ENCODE measurements at places on chromosomes 12 and 14.

GRCh38 chr12:105352940-105353635 is 22.6 kb downstream of the C12orf75 start:
- DNase-seq: no peak

DNA sequence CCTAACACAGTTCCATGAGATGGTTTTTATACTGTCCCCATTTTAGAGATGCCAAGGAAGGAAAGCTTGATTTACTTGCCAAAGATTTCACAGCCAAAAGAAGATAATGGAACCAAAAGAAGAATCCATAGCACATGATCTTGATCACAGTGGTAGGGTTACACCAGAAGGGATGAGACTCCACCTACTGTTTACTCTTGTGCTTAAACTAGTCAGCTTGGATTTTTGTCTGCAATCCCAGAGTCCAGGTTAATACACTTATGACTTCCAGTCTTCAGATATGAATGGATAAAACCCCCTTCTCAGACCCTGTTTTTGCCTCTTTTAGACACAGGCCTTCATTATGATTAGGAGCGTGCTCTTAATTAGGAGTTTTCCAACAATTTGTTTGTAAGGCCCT is 454.2 kb downstream of the AEBP2 start:
- DNase-seq: peak; percentile 39

- DNase-seq: peak; percentile 86
Observed at GRCh38 chr12:96399919-96400630, at the start of gene CDK17. TSS of gene CDK17 (minus strand) at chr12:96400439. CDS start at chr12:96334836, 65,603 bp downstream.

- DNase-seq: no peak
Observed at GRCh38 chr12:202081-202731, 11.8 kb downstream of the SLC6A12 start.

DNA sequence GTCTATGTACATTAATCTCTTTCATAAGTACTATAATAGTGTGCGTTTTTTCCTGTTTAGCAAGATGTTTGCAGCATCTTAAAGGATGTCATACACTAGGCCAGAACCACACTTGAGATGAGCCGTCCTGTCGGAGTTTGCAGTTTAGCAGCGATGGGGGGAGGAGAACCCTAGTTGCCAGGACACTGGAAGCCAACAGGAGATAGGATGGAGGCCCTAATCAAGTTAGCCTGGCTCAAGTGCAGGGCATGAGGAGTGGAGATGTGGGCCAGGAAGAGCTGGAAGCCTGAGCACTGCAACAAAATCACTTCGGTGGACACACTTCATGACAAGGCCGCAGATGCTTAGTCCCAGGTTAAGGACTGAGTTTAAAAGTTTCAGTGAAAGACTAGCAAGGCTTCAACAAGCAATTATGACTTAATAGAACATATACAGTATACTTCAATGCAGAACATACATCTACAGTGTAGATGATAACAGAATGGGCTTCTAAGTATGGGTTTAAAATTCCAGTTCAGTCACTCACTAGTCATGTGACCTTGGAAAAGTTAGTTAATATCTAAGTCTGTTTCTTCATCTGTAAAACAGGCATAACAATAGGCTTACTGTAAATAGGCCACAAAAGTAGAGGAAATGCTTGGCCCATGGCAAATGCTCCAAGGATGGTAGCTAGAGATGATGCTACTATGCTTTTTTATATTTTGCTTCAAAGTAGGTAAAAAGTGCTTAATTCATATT is 77.1 kb downstream of the PTPN21 start:
- DNase-seq: peak; percentile 6

- DNase-seq: no peak
Observed at GRCh38 chr14:27015065-27015464, 417.2 kb upstream of the NOVA1 start.

DNA sequence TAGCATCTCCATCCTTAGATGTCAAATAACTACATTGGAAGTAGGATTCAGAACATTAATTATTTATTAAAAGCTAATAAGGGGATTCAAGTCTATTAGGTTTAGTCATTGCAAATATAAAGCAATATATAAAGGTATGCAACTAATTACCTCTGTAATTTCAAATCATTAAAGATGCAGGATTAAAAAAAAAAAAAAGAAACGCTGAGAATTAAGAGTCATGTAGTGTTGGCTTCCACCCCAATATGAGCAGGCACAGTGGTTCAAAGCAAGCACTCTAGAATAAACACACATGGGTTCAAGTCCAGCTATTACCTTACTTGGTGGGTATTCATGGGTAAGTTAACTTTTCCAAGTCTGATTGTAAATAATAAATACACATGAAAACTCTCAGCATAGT is 10.9 kb downstream of the SPTB start:
- DNase-seq: no peak

- DNase-seq: peak; percentile 56
Observed at GRCh38 chr14:92603309-92604242, 90.0 kb downstream of the RIN3 start.

- no peak for DNase-seq
Observed at GRCh38 chr12:99063182-99063581, 418.1 kb downstream of the APAF1 start.

- no peak for DNase-seq
Observed at GRCh38 chr14:50091240-50091913, 25.0 kb downstream of the VCPKMT start.

- no peak for DNase-seq
Observed at GRCh38 chr12:112447106-112447505, 28.4 kb downstream of the PTPN11 start.

DNA sequence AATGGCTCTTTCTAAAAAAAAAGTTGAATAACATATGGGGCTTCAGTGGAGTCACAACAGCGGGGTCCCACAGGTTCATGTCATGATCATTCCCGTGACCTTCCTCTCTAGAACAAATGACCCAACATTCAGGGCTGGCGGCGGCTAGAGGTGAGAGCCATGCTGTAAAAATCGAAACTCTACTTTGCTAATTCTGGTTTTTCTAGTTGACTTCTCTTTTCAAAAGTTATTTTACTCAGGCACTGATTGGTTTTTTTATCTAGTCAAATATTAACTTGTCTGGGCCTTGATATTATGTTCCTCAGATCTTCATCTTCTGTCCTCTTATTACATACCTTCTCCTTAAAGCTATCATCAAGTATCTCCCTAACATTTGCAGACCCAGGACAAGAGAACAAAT is 402.9 kb upstream of the SOX5 start:
- DNase-seq: no peak

- peak; percentile 90 for DNase-seq
Observed at GRCh38 chr12:22271023-22271422, 63.5 kb downstream of the ST8SIA1 start.

DNA sequence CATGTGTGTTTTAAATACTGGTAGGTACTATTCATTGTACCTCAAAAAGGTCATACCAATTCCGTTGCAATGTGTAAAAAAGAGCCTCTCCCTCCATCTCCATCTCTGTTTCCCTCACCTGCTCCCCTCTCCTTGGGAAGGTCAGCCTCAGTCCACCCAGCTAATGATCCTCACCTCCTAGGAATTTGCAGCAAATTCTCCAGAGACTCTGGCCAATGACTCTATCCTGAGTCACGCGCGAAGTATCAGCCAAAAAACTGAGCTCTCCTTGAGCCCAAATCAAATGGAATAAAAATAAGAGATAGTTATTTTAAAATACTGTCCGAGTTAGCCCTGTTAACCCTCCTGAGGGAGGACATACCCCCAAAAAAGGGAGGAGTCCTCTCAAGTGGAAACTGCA is 148.4 kb downstream of the DPF3 start:
- DNase-seq: peak; percentile 90

GRCh38 chr12:52969828-52970569 is 21.1 kb downstream of the KRT18 start:
- DNase-seq: no peak

DNA sequence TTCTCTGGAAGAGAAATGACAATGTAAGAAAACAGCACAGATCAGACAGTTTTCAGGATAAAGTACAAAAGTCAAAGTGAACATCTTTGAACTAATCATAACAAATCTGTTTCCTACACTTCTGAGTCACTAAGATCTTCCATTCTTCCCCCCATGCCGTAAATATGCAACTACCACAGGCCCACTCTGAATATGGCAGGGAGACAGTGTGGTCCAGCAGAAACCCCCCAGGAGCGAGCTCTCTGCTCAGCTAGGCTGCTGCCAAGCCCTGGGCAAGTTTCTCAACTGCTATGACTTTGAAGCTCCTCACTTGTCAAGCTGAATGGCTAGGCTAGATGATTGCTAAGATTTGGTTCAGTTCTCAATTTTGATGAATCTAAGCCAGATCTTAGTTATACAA is 148.1 kb downstream of the EFCAB11 start:
- DNase-seq: no peak

GRCh38 chr12:94099191-94099590 is 49.2 kb upstream of the PLXNC1 start:
- DNase-seq: no peak

DNA sequence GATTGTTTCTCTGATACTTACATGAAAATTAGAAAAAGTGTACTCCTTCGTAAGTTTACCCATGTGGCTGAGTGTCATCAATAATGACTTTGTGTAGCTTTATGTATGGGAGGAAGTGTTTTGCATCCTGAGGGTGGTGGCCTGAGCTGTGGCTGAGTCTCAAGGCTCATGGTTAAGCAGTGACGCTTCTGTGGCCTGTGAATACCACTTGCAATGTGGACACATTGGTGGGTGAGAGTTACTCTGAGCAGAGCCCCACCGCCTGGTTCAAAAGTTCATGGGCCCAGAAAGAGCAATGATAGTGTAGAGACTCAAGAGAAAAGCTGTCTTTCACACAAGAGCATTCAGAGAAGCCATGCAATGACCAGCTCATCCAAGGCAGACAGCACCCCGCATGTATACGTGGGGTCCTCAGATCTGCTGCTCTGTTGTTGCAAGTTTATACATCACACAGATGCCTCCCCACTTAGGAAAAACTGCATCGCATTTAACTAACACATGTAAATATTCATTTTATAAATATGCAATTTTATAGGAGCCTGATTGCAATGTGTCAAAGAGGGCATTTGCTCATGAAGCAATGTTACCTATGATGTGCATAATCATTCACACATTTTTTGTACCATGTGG is 55.1 kb upstream of the FRMD6 start:
- DNase-seq: peak; percentile 64

GRCh38 chr12:79121486-79121885 is 256.9 kb downstream of the SYT1 start:
- no peak for DNase-seq

DNA sequence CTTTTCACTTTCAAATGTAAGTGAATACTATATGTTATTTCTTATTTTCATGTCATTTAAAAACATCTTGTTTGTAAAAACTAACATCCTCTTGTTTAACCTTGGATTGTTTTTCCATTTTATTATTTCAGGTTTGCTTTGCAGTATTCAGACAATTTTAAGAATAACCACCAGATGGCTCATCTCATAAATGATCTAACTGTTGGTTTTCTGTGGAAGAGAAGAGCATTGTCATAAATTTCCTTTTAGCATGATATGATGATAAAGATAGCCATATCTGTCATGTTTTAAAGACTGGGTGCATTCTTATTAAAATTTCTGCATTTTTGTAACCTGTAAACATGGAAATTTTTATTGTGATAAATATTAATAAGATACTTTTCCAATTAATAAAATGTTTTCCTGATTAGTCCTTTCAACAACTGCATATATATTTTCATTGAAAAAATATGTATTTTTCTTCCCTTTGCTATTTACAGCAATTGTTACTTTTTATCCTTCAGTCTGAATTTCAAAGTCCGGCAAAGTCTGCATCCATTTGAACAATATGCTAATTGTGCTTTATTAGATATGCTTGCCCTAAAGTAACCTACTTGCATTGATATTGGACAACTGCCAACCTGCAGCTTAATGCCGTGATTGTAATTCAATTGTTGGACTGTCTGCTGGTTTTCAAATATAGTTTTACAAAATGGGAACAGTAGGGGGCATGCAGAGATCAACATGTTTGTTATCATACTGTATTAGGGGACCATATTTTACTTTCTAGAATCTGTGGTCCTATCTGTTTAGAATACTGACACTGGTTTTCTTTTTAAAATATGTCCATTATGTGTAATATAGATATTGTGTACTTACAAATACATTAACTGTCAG is 163.4 kb downstream of the GARIN6 start:
- peak; percentile 12 for DNase-seq

DNA sequence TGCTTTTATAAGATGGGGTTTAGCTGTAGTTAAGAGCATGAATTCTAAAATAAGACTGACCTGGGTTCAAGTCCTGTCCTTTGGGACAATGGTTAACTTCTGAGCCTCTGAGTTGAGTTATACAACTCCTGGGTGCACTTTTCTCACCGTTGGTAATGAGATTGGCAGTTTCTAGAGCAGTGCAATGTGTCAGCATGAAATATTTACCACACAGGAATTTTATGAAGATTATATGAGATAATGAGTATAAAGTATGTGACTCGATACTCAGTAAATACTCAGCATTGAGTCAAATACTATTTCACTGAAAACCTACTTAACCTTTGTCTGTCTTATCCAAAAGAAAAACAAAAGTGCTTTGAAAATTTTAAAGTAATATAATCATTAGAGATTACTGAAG is 214.2 kb downstream of the CPNE8 start:
- peak; percentile 22 for DNase-seq

- peak; percentile 44 for DNase-seq
Observed at GRCh38 chr14:71119075-71119474, 211.8 kb downstream of the PCNX1 start.

DNA sequence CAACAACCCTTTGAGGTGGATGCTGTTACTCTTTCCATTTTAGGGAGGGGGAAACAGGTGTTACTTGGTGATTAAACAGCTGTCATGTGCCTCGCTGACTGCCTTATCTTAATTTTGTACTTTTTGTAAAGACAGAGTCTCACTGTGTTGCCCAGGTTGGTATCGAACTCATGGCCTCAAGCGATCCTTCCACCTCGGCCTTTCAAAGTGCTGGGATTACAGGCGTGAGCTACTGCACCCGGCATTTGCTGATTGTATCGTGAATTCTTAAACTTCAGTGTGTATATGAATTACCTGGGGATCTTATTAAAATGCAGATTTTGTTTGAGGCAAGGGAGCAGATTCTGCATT is 659 bp downstream of the PSMD9 start:
- no peak for DNase-seq

GRCh38 chr12:128971802-128972201 is 118.5 kb downstream of the GLT1D1 start:
- peak; percentile 17 for DNase-seq

- no peak for DNase-seq
Observed at GRCh38 chr14:35296545-35296944, 4.4 kb downstream of the PSMA6 start.

DNA sequence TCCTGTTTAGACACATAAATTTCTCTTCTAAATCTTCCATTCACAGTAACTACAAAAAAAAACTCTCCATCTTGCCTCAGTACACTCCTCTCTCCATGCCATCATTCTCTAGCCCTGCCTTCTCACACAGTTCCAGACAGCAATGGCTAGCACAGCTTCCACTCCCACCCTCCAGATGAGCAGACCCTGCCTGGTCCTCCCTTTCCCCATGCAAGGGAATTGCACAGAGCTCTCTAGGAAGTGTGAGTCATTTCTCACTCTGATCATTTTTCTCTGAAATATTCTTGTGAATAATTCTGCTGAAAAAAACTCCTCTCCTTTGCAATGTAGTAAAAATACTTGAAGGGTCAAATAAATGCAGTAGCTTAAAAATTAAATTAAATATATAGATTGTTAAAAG is 170.6 kb downstream of the BMP4 start:
- DNase-seq: no peak

- no peak for DNase-seq
Observed at GRCh38 chr14:106547735-106548434, 1021.5 kb downstream of the TMEM121 start.
